ENCODE measurements at places on chromosomes 4 and X.
A peak's percentile ranks its signal among the peaks of the same experiment; 100 is the strongest.

DNA sequence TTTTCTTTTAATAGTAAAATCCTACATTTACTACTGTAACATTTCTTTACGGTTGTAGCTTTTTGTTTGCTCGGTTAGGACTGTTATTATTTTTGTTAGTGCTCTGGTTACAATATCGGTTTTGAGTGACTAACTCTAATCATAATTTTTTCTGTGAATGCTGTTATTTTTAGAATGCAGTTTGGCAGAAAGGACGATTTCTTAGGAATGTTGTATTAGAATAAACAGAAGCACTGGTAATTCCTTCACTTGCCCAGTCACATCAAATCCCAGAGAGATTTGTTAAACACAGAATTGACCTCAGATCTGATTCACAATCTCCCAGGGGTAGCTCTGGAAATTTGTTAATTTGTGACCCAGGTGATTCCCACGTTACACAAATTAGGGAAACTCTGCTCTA, 21.7 kb downstream of the DDIT4L start:
- DNase-seq, result no peak

DNA sequence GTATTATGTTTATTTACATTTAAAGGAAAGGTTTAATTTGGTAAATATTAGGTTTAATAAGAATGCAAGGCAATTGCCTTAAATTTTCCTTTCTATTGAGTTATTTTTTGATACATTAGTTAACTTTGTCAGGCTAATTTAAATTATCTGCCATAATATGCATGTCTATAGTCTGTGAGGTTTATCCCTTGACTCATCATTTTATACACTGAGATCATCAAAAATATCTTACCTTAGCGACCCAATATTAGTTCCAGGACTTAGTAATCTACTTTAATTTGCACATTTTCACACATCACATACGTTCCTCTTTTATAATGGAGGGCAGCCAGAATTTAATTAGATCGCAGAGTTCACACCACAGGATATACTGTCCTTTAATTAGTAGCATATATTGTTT, 999.5 kb upstream of the GRID2 start:
- DNase-seq, result no peak

DNA sequence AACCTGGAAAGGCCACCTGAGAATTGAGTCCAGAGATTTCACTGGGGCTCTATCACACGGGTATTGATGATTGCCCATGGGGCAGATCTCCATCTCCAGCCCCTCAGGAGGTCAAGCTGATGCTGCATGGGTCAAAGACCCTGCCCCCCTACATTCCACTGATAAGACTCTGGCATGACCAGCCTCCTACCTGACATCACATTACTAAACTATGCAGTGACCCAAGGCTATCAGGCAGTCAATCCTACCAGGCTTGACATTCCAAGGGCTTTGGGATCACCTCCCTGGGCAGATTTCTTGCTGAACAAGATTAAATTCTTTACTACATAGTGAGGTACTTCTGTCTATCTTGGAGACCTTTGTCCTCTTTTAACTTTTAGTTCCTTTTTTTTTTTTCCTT, 192.7 kb upstream of the STS start:
- no peak for DNase-seq

DNA sequence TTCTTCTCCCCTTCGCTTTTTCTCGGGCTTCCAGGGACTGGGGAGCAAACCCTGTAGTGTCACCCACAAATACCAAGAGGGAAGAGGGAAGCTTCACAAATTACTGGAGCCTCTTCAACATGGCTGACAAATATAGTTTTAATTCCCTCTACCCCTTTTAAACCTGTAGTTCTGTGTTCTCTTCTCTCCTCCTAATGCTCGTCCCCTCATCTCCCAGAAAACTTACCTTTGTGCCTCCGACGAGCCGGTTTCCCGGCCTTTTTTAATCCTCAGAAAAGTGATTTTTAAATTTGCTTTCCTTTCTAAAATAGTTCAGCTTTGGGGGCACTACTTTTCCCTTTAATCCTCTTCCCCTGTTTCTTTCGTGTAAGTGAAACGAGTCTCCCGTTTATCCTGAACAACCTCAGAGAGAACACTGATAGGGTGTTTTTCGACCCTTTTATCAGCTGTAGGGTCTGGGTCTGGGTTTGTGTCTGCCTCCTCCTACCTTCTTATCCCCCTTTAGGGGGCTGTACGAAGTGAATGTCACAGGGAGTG, 408 bp downstream of the TET2 start:
- no peak for DNase-seq

- peak; percentile 76 for DNase-seq
These were observed 46.3 kb downstream of the RASSF6 start for GRCh38 chr4:73573794-73574528.

All from right renal pelvis (tissue), 4 donors.